GM23338 (cell line): ENCODE measurements at places on chromosomes 12 and 14. TPM values are rescaled to one million over a fixed set of nuclear protein-coding genes. Genes with fewer than 3 reads are reported as not detected.
A peak's percentile ranks its signal among the peaks of the same experiment; 100 is the strongest.

Gene DCD
- total RNA-seq, result not detected in 2 replicates

Gene KCNMB4
- total RNA-seq, result 14.7 and 18.0 TPM in 2 replicates

Gene SLC25A47
- not detected in 2 replicates for total RNA-seq

Gene PPP1R1A
- total RNA-seq, result 7.6 and 8.4 TPM in 2 replicates

Gene PPP1CC
- total RNA-seq, result 501 and 577 TPM in 2 replicates

DNA sequence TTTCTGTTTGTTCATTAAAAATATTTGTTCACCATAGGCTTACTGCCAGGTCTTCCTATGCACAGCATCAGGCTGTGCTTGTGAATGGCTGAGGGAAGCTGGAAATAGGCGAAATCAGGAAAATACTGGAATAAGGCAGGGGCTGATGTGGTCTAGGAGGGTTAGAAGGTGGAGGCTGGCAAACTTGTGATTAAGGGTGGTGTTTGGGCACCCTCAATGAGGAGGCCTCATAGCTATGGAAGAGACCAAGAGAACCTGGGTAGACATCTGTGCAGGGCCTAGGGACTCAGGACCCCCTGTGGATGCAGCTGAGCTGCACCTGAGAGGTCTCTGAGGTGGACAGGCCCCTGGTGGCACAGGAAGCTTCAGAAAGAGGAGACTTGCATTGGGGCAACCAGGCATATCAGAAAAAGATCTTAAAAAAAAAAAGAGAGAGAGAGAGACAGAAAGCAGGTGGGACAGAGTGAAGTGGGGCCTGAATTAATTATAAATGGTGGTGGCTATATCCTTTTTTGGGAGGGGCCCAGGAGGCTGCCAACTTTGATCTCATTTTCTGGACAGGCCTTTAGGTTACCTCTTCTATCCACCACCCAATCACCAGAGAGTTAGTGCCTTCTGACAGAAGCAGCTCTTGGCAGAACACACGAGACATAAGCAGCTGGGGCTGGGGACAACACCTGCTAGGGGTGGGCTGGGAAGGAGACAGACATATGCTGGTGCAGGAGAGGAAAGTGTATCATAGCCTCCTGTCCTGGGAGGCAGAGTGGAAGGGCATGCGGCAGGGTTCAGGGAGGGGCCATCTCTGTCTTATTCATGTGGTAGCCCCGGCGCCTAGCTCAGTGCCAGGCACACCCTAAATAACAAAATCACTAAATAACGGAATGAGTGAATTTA lies 46.7 kb upstream of the ATP23 start:
- DNase-seq, result no peak

- DNase-seq, result no peak
These were observed 374 bp downstream of the CYP46A1 start for GRCh38 chr14:99684410-99684934.

DNA sequence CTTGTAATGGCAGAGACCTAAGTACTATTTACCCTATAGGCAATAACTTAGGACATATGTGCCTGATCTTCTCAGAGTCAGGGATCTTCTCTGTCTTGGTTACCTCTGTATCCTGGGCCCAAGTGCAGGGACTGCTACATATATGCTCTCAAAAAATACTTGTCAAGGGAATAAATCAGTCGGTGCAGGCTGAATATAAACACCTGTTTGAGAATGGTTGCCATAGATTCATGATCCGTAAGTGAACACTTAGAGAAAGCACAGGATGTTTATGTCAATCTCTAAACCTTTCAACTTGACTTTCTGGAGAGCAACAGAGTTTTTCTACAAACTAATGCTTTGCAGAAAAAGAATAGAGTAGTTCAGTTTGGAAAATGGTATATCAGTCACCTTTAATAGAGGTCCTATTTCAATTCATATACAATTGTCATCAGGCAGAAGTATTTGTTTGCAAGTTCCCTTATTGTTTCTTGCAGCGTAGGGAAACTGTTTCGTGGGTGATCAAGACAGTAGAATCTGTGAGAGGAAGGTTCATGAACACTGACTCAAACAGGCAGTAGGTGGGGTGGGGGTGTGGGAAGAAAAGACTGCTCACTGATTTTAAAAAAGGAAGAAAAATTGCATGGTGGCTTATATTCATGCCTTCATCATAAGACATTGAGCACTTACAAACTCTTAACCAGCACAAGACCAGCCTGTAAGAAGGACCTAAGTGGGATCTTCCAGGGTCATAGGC lies 6.0 kb upstream of the UBE2N start:
- DNase-seq, result no peak

- peak; percentile 14 for DNase-seq
These were observed 11.2 kb upstream of the DHRS2 start for GRCh38 chr14:23624830-23625404.

DNA sequence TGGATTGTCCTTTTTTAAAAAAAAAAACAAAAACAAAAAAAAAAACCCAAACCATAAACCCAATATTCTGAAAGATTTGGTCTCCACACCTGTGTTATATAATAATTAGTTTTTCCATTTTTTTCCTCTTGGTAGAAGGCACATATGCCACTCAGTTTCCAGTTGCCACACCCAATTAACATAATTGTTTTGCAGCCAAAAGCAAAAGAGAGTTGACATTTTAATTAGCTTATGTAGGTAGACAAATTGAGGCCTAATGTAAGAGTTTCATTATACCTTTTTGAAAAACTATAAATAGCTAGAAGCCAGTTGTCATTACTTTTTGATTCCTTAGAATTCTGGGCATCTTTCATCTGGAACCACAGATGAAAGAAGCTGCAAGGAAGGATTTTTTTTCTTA lies 21.0 kb downstream of the PTPN11 start:
- no peak for DNase-seq

DNA sequence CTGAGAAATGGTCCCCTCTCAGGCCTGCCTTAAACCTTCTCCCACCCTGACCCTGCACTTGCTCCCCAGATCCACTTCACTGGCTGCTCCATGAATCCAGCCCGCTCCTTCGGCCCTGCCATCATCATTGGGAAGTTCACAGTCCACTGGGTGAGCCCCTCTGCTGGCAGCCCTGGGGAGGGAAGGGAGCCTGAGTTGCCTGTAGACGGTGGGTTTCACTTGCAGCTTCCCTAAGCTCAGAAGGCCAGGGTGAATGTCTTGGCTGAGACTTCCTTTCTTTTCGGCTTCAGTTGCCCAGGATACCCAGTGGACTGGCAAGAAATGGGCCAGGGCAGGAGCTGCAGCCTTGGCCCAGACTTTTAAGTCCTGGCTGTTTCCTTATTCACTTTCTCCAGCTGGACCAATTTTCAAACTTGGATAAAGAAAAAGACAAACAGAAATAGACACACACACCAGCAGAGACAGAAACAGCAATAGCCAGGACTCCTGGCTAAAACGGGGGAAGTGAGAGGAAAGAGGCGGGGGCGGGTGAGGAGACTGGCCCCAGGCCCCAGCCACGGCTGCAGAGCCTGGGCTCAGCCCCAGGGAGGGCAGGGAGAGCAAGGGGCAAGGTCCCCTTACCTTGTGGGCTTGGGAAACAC lies 2.0 kb downstream of the AQP6 start:
- DNase-seq, result no peak

DNA sequence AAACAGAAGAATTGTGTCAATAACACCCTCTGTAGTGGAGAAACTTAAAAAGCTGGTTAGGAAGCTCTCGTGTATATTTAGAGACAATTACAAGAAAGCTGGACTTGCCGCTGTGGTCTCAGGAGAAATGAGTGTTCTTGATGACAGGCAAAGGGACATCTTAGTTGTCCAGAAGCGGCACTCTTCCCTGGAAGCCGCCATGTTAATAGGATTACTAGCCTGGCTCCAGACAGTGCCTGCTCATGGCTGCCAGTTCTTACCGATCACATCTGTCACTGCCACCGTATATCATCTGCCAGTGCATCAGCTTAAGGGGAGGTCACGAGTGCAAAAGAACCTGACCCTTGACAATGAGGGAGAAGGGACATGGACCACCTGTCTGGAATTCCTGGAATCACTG lies 48.9 kb downstream of the C14orf132 start:
- no peak for DNase-seq

GRCh38 chr12:49873361-49873934 lies 30.3 kb downstream of the FAIM2 start:
- DNase-seq, result no peak

DNA sequence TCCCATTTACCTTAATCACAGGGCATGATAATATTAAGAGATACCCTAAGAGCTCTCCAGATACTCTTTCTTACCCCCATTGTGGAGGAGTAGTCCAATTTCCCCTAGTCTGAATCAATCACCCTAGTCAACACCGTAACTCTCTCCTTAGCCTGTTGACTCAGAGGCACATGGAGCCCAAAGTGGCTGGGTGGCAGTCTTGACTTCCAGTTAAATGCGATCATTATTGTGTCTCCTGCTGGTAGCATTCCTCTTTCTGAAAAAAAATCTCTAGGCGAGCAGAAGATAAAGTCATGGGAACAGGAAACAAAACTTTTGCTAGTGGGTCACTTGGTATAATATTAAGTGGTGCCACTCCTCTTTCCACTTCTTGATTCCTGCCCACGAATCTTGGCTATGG lies 46.4 kb downstream of the EMP1 start:
- DNase-seq, result no peak

DNA sequence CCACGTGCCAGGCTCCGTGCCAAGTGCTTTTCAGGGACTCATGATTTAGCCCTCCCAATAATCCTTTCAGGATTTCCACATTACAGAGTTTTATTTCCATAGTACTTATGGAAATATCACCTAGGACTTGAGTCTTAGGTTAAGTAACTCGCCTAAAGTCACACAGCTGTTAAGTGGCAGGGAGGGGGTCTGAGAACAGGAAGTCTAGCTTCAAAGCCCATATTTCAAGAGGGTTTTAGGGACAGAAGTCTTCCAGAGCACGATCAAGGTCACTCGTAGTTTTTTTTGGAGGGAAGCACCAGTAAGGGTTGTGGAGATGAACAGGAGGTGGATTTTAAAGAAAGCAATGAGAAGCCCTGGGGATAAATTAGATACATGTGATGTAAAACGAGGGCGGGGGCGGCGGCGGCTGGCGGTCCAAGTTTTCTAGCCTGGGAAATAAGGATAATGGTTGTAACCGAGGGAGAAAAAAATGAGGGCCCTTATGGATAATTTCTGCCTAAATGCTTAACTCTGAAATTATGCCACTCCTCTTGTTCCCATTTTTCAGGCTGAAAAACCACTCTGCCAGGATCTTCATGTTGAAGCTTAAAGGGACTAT lies 192.6 kb upstream of the FOXN3 start:
- DNase-seq, result no peak

- DNase-seq, result no peak
These were observed 15.8 kb downstream of the SEL1L start for GRCh38 chr14:81517798-81518398.

DNA sequence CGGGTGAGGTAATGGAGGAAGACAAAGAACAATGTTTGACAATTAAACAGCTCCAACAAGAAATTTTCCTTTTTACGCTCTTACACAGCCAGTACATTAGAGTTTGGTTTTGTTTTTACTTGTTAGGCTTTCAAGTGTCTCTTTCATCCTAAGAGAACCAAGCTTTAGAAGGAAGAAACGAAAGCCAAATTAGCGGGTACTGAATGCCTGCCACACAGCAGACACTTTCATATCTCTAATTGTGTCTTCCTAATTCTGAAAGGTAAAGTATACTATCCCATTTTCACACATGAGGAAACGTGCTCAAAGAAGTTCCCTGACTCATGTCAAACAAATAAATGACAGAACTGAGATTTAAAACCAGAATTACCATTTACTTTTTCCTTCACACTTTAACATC lies 65.0 kb downstream of the CDK17 start:
- no peak for DNase-seq

DNA sequence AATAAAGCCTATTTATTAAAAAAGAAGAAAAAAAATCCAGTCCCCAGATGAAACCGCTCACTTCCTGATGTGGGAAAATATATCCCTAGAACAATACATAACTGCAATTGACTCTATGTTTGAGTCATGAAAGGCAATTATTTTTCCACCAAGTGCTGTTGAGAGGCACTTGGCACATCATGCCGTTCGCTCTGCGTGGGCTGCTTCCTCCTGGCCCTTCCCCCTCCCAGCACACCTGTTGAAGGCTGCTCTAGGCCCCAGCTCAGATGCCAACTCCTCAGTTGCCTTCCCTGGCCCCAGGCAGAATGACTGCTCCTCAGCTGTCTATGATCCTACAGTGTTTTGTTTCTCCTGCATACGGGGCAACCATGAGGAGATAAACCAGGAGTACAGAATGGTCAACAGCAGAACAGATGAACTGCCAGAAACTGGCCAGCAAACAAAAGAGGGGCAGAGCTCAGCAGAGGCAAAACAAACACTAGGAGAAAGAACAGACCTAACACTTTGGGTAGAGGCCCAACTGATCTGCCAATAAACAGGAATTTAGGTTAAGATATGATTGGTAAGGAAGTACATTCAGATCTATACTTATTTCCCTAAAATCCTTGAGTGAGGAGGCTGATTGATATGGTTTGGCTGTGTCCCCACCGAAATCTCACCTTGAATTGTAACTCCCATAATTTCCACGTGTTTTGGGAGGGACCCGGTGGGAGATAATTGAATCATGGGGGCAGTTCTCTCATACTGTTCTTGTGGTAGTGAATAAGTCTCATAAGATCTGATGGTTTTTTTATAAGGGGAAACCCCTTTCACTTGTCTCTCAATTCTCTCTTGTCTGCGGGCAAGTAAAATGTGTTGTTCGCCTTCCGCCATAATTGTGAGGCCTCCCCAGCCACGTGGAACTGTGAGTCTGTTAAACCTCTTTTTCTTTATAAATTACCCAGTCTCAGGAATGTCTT lies 58.6 kb downstream of the SLC38A1 start:
- peak; percentile 45 for DNase-seq

DNA sequence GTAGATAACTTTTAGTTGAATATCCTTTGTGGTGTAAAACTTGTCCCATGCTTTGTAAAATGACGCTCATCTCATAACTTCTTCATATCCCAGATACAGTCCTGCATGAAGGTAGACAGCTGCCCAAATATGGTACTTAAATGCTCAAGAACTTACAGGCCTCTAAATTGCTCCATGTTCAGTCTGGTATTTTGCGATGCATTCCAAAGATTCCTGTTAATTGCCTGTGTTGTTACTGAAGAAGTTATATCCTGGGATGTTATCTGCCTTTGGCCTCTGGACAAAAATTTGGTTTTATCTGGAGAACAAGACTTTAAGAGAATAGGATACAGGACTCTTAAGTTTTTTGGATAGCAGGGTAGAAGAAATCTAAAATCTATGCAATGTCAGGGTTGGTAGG lies 473.0 kb downstream of the PCNX1 start:
- DNase-seq, result peak; percentile 30

DNA sequence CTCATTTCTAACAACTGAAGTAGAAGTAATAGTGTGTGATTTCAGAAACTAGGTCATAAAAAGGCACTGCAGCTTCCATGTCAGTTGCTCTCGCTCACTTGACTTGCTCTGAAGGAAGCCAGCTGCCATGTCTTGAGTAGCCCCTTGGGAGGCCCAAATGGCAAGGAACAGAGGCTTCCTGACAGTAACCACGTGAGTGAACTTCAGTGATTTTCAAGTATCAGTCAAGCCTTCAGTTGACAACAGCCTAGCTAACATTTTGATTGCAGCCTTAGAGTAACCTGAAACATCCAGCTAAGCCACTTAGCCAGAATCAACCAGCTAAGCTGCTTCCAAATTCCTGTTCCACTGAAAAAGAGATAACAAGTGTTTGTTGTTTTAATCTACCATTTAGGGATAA lies 26.7 kb downstream of the TOGARAM1 start:
- no peak for DNase-seq

GRCh38 chr12:94229902-94230301 lies 81.5 kb downstream of the PLXNC1 start:
- DNase-seq, result no peak
